A549 treated with AZD2906 at 1 μM for 4 hours (cell line): ENCODE measurements at places on chromosomes 13 and 19. TPM values are rescaled to one million over a fixed set of nuclear protein-coding genes. Genes with fewer than 3 reads are reported as not detected.

PIBF1 gene
- 3.6 to 6.0 TPM (median 4.0 TPM) in 5 replicates for total RNA-seq

TMEM59L gene
- total RNA-seq = 4.3 to 7.0 TPM (median 6.3 TPM) in 5 replicates

CRB3 gene
- total RNA-seq = 2.9 to 5.1 TPM (median 4.1 TPM) in 5 replicates

CEACAM1 gene
- total RNA-seq = 1.7 to 2.3 TPM (median 2.0 TPM) in 5 replicates

RAB20 gene
- 2.1 to 2.5 TPM (median 2.3 TPM) in 5 replicates for total RNA-seq
